Stimulated activated CD4-positive, alpha-beta T cell treated with anti-CD3 and anti-CD28 coated beads, Interleukin-1b, Interleukin-23, amount 100 ng/mL, for 24 hours (primary cell): ENCODE measurements at places on chromosomes 1 and 21.

- DNase-seq = no peak
Measured at GRCh38 chr1:67522001-67522441, 91.8 kb upstream of the SERBP1 start.

- DNase-seq = no peak
Measured at GRCh38 chr1:220926146-220926545, 46.9 kb downstream of the HLX start.

DNA sequence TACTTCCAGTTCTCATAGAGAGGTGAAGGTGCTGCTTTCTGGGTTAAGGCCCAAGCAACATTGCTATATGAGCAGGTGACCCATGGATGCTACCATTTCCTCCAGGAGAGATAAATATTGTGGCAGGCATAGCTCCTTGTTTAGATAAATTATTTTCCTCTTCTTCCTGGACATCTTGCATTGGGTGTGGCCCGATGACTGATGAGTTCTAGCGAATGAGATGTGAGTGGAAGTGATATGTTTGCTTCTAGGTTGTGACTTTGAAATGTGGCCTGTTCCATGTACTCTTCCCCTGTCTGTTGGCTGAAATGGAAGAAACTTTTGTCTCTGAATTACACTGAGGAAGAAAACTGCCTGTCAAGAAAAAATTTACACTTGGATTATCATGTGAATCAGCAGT lies 101.7 kb upstream of the FMN2 start:
- DNase-seq = no peak

DNA sequence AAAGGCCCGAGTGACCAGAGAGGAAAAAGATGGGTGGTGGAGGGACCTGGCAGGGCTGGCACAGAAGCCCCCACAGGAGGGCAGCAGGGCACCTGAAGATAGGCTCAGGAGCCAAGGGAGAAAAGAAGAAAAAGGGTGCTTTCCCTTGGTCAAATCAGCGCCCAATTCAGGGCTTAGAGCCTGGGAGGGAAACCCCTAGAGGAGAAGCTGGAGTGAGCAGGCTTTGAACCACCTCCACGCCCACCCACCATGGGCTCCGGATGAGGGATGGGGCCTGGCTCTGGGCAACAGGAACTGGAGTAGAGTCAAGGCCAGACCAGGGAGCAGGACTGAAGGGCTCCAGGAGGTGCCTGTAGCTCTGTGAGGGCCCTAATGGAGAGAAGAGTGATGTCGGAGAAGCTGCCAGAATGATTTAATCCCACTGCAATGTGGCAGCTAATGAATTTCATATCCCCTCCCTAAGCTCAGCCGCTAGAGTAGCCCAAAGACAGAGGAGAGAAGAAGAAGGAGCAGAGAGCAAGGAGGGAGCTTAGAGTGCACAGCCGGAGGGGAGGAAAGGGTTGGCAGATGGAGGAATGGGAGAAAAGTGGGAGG lies 12.0 kb upstream of the PRELP start:
- DNase-seq = no peak

DNA sequence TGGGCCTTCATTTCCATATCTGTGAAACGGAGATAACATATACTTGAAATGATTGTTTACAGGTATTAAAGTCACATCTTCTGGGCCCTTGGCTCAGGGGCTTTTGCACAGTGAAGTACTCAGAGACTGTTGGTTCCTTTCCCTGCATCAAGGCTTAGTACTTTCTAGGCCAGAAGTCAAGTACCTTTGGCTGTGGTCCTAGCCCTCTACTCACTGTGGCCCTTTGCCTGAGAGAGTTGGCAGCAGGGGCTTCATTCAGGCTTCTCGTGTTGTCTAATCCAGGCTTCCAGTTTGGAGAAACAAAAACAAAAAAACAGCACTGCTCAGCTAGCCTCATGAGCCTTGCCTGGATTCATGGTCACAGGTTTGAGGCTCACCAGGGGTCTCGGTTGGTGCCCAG lies 8.1 kb upstream of the DPH2 start:
- no peak for DNase-seq

DNA sequence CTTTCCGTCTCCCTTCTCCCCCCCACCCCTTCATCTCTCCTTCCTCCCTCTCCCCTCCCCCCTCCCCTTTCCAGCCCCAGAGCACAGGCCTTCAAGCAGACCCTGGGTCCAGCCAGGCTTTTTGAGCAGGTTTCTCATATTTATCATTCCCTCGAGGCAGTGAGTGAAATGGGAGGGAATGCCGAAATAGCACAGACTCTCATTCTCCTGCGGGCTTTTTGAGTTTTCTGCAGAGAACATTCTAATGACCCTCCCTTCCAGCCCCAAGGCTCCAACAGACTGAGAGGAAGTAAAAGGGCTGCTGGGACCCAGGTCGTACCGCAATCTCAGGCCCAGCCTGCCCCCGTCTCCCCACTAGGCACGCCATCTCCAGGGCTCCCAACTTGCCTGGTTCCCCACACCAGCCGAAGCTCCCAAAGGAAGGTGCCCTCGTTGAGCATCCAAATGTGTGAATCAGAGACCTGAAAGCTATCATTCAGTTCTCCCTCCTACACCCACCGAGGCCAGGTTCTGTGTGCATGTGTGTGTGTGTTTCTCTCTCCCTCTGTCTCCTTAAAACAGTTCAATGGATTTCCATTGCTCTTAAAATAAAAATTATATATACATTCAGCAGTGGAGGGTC lies 22.3 kb downstream of the ACTA1 start:
- no peak for DNase-seq

DNA sequence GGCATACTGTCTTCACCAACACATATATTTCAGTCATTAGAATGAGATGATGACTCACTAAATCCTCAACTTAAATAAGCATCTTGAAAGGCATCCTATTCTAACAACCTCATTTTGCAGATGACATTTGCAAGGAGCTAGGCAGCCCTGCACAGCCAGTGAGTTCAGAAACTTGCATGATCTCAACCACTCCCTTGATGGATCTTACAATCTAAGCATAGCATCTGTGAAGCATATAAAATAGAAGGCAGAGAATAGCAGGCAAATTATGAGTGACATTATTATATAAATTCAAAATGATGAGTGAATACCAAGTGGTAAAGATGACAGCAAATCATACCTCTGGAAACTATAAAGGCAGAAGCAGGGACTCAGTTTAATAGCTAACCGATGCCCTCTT lies 31.6 kb downstream of the KRTAP20-3 start:
- DNase-seq = no peak

GRCh38 chr1:160879056-160879455 lies 5.9 kb downstream of the ITLN1 start:
- no peak for DNase-seq

DNA sequence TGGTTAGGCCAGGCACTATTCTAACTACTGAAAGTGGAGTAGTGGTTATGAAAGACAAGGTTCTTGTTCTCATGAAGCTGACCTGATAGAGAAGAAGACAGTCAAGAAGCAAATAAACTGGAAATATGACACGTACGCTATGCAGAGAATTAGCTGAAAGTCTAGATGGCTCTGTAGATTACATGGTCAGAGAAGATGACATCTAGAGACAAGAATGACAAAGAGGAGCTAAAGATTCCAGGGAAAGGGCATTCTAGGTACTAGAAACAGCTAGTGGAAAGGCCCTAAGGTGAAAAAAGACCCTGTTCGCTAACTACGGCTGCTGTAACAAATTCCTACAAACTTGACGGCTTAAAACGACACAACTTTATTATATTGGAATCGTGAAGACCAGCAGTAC lies 68.0 kb upstream of the NRIP1 start:
- DNase-seq = no peak

- peak; percentile 57 for DNase-seq
Measured at GRCh38 chr1:159076438-159077119, at the start of gene AIM2. TSS of gene AIM2 (minus strand) at chr1:159076766. CDS start at chr1:159073499, 3,267 bp downstream.

DNA sequence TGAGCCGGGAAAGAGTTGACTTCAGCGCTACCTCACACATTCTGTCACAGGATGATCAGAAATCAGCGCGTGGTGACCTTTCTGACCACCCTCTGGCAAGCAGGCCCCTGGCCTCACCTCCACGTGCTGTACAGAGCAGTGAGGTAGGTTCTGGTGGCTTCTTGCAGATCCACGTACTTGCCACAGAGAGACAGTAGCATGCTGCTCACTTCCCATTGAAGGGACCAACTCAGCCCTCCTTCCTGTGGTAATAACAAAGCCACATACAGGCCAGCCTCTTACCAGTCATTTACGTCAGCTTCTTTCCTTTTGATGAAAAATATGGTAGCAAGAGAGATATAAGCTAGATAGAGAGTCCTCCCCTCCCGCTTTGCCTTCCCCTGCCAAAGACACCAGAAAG lies 200.7 kb downstream of the CHRM3 start:
- DNase-seq = no peak

DNA sequence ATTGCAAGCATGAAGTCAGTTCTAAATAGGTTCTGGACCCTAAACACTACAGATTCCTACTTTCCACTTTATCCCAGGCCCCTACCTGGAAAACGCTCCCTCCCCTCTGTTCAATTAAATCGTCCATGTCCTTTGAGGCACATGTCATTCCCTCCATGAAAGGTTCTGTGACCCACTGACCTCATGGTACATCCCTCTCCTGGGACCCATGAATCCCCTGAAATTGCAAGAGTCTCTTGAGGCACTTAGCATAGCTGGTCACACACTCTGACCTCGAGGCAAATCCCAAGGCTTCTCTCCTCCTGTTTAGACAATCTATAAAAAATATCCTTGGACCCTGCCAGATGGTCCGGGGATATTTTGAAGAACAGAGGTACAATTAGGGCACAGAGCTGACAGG lies 34.3 kb upstream of the KRTAP19-8 start:
- no peak for DNase-seq

DNA sequence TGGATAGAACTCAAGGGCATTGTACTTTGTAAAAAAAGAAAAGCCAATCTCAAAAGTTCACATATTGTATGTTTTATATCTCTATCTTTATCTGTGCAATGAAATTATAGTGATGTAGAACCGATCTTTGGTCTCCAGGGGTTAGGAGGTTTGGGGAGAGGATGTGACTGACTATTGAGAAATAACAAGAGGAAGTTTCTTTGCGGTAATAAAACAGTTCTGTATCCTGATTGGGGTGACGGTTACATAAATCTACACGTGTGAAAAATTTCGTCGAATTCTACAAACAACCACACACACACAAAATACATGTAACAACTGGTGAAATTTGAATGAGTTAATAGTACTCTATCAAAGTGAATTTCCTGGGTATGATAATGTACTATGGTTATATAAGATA lies 10.6 kb upstream of the OR2T33 start:
- DNase-seq = no peak

- no peak for DNase-seq
Measured at GRCh38 chr1:193412748-193413147, 226.3 kb upstream of the B3GALT2 start.

DNA sequence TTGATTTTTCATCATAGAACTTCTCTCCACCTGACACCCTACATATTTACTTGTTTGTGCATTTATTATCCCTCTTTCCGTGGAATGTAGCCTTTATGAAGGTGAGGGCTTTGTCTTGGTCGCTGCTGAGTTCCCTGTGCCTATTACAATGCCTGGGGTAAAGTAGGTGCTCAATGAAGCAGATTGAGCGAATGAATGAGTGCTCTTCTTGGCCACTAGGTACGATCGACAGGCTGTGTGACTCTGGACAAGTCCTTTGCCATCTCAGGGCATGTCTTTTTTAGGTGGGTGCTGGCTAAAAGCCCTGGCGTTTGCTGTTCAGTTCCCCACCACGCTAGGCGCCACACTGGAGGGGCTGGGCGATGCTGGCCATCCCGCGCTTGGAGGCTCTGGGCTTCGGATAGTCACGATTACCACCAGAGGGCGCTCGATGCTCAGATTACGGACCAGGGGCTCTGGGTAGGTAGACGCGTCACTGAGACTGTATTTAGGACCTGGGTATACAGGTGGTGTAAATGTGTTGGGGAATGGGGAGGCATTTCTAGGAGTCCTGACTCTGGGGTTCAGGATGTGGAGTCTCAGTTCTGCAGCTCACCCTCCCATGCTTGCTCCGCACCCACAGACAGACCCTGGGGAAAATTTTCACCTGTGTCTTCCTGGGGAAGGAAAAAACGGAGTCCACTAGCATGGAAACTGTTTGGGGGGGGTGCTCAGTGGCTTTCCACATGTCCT lies 71.0 kb upstream of the CSF3R start:
- peak; percentile 58 for DNase-seq

DNA sequence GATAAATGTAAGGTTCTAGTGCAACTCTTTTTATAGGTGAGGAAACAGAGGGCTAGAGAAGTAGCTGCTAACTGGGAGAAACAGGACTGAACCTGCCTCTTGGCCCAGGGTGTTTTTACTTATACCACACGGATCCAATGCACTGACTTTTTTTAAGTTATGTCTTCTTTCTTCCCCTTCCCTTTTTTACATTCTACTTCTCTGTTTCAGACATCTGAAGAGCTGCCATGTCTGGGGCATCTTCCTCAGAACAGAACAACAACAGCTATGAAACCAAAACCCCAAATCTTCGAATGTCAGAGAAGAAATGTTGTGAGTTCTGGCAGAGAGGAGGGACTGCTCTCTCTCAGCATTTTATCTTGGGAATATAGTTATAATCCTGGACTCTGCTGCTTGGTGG lies 1.4 kb downstream of the PFKFB2 start:
- no peak for DNase-seq

- DNase-seq = no peak
Measured at GRCh38 chr1:32127409-32128198, 19.7 kb downstream of the KPNA6 start.

DNA sequence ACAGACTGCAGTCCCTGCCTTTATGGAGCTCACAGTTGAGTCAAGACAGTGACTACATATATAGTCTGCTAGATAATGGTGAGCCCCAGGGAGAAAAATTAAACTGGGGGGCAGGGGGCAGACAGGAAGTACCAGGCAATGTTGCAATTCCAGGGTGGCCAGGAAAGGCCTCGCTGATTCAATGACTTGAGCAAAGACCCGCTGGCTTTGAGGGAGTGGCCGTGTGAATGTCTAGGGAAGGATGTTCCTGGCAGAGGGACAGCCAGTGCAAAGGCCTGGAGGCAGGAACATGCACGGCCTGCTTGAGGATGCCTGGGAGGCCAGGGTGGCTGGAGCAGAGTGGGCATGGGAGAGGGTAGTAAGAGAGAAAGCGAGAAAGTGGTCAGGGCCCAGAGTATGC lies 23.0 kb upstream of the EPHA8 start:
- no peak for DNase-seq

- DNase-seq = no peak
Measured at GRCh38 chr1:232390590-232390989, 239.3 kb downstream of the SIPA1L2 start.
